ENCODE measurements at places on chromosomes 16 and 17. TPM values are rescaled to one million over a fixed set of nuclear protein-coding genes. Genes with fewer than 3 reads are reported as not detected.

- H3K4me1 ChIP-seq = no peaks in the 10 kb centered on the region
- no peak overlapping the region for H3K27ac ChIP-seq
- no peak for DNase-seq
- no peaks in the 10 kb centered on the region for H3K36me3 ChIP-seq
- no peaks in the 10 kb centered on the region for H3K27me3 ChIP-seq
Observed at GRCh38 chr16:67268136-67268579, 11.2 kb upstream of the PLEKHG4 start.

DNA sequence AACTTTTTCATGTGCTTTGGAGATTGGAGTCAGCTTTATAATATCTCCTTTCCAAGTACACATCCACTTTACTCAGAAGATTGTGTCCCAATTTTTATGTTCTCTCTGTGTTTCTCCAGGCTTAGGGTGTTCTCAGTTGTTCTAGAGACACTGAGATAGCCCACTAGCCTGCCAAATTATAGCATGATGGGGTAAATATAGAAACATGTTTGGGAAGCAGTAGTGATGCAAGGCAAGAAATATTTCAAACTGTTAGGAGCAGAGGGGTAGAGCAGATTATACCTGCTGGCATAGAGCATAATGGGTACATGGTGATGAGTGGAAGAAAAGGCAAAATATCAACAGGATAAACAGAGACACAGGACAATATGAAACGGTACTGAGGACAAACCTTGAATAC is 12.4 kb downstream of the SLFN11 start:
- H3K36me3 ChIP-seq = peaks cover 48% of the 10 kb centered on the region
- H3K4me3 ChIP-seq = no peak overlapping the region
- H3K27ac ChIP-seq = no peak overlapping the region

Gene PRR35
- 0.20 TPM for total RNA-seq

- peaks cover 10% of the 10 kb centered on the region for H3K4me1 ChIP-seq
- no peak overlapping the region for H3K27ac ChIP-seq
- DNase-seq = no peak
- H3K27me3 ChIP-seq = peaks cover 10% of the 10 kb centered on the region
Observed at GRCh38 chr16:4937782-4938682, 1.1 kb upstream of the PPL start.

- H3K27me3 ChIP-seq = no peaks in the 10 kb centered on the region
- H3K27ac ChIP-seq = no peak overlapping the region
- H3K4me1 ChIP-seq = no peaks in the 10 kb centered on the region
- no peak for DNase-seq
Observed at GRCh38 chr16:13521356-13521755, 398.6 kb upstream of the ERCC4 start.

Gene CDK12
- total RNA-seq = 124 TPM

GRCh38 chr17:51611585-51611984 is 351.2 kb downstream of the UTP18 start:
- H3K4me1 ChIP-seq = no peaks in the 10 kb centered on the region
- H3K4me3 ChIP-seq = no peak overlapping the region
- no peaks in the 10 kb centered on the region for H3K36me3 ChIP-seq
- H3K27ac ChIP-seq = no peak overlapping the region

Gene NUPR1
- total RNA-seq = not detected

Gene CDH1
- total RNA-seq = not detected

DNA sequence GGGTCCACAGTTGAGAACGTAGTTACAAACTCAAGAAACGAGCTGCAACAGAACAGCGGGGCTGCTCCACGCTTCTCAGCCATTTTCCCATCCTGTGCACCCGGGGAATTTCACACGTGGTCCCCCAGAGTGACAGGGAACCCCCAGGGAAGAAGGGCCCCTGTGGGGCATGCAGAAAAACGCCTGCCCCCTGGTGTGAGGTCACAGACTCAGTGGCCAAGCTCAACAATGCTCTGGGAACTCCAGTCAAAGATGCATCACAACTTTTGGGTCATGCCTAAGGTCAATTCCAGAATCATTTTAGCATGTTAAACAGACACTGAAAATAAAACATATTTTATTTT is 115.4 kb downstream of the ZNF778 start:
- H3K36me3 ChIP-seq = peaks cover 8% of the 10 kb centered on the region
- H3K4me1 ChIP-seq = peaks cover 91% of the 10 kb centered on the region
- no peaks in the 10 kb centered on the region for H3K27me3 ChIP-seq
- H3K4me3 ChIP-seq = no peak overlapping the region
- H3K27ac ChIP-seq = no peak overlapping the region

GRCh38 chr17:70521821-70522256 is 352.5 kb downstream of the KCNJ2 start:
- H3K27me3 ChIP-seq = no peaks in the 10 kb centered on the region
- H3K36me3 ChIP-seq = no peaks in the 10 kb centered on the region
- no peak overlapping the region for H3K27ac ChIP-seq
- no peak for DNase-seq

DNA sequence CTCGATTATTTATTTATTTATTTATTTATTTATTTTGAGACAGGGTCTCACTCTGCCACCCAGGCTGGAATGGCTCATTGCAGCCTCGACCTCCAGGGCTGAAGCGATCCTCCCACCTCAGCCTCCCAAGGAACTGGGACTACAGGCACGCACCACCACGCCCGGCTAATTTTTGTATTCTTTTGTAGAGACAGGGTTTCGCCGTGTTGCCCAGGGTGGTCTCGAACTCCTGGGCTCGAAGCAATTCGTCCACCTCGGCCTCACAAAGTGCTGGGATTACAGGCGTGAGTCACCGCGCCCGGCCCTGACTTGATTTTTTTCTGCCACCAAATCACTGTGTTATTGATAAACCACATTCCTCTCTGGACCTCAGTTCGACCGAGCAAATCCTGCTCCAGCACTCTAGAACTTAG is 758 bp upstream of the RPL23A start:
- H3K4me1 ChIP-seq = peaks cover 48% of the 10 kb centered on the region
- peak overlapping the region; percentile 62 for H3K4me3 ChIP-seq
- no peak for DNase-seq
- H3K27ac ChIP-seq = peak overlapping the region; percentile 73

DNA sequence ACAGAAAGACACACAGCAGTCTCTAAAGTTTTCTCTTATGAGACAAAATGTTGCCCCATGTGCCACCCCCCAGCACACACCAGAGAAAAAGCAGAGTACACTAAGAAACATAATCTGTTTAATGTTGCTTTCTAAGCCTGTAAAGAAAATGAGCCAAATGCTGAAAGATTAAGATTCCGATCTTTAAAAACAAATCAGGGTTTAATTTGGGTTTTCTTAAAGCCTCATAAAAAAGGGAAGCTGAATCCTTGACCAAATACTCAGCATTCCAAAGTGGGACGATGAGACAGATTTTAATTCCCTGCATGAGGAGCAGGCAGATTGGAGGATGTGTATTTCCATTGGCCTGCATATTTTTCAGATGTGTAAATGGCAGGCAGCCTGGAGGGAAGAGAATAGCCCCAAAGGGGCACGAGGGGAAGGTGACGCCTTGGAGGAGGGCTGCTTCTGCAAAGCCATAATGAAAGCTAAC is 118.4 kb downstream of the COPRS start:
- no peaks in the 10 kb centered on the region for H3K36me3 ChIP-seq
- H3K27me3 ChIP-seq = no peaks in the 10 kb centered on the region
- no peak for DNase-seq
- no peaks in the 10 kb centered on the region for H3K4me1 ChIP-seq

Gene ATAD5
- 5.5 TPM for total RNA-seq

DNA sequence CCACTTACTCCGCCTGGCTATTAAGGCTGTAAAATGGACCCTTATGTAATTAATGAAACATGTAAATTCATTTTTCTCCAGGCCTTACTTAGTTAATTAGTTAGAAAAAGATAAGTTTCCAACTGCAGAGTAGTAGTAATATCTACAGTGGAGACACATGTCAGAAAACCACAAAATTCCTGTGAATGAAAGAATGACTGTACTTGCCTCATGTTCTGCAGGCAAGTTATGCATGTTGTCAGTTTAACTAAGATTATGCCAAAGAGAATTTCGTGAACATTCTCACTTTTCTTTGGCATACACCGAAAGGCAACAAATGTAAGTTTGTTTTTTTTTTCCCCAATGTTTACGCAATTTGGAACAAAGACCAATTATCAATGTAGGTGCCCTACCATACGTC is 16.8 kb upstream of the CCL1 start:
- no peak overlapping the region for H3K4me3 ChIP-seq
- H3K36me3 ChIP-seq = no peaks in the 10 kb centered on the region
- no peaks in the 10 kb centered on the region for H3K27me3 ChIP-seq
- no peaks in the 10 kb centered on the region for H3K4me1 ChIP-seq

Data from natural killer cell (primary cell).